Fibroblast of the aortic adventitia (primary cell): ENCODE measurements at places on chromosomes 1 and 21.

DNA sequence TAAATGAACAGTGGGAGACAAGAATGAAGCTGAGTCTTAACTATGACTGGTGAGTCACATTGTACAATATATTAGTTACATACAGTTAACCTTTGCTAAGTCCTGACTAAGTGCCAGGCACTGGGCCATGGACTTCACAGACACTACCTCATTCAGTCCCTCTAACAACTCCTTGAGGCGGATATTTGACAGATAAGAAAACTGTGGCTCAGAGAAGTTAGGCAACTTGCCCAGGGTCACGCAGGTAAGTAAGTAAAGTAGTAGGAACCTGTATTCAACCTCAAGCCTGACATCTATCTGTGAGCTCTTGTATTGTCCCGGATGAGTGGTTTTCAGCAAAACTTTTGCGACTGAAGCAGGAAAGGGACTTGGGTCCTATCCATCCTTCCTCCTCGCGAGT, 62.1 kb downstream of the GNG12 start:
- peak; percentile 78 for DNase-seq

GRCh38 chr21:38800924-38801744, 4.6 kb upstream of the ETS2 start:
- no peak for DNase-seq

DNA sequence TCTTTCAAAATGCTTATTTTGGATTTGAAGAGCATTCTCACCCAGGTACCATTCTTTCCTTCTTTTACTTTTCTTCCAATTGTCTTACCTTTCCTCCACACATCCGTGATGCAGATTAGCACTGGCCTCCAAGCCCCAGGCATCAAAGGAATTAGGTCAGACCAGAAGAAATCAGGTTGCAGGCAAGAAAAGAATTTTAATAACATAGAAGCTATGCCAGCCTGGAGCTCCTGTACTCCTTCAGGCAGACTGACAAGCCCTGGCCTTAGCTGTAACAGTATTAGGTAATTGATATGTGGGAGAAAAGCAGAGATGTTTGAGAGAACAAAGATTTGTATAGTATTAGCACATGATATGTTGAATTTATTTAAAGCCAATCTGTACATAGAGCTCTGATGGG, 390.4 kb upstream of the ADGRL2 start:
- no peak for DNase-seq

- DNase-seq, result no peak
Observed at GRCh38 chr1:16433030-16433429, 4.2 kb downstream of the SPATA21 start.

DNA sequence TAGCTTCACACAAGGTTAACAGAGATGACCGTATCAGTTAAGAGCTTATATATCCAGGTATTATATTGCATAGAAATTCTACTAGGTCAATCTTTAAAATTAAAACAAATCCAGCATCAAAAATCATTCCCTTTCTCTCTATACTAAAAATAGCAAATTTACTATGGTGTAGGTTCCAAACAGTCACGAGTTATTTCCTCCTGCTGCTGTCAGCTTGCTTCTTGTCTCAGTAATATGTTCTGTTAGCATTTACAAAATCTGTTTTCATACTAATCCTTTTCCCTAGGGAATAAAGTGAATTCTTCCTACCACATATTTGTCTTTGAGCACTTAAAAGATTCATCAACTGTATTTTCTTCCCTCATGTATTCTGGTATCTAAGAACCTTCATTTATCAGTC, 2.5 kb downstream of the WDR26 start:
- peak; percentile 55 for DNase-seq

DNA sequence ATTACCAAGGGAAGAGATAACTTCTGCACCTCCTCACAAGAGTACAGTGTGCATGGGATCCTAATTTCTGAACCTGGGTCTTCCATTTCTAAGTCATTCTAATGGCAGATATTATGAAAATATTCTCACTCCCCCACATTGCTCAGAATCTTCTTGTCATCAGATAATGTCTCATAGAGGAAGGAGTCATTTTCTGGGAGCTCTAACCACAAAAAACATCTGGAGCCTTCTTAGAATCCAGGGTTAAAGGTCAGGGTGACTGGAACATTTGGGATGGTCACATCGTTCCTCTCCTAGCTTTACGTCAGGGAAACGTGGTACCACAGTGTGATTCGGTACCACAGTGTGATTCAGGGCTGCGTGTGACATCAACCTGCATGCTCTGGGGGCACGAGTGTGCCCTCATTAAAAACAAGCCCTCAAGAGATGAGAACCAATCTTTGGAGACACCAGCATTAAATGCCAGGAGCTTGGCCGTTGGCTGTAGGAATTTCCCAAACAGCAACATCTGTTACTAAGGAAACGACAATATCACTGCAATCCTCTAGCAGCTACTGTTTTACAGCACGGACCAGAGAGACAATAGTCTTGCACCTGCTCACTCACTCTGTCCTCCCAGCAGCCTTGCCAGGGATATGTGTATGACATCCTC, 179.1 kb downstream of the PSMG1 start:
- peak; percentile 50 for DNase-seq
